ENCODE measurements at places on chromosomes 6 and 20. TPM values are rescaled to one million over a fixed set of nuclear protein-coding genes. Genes with fewer than 3 reads are reported as not detected.

VPS52 gene
- polyA plus RNA-seq = 74.4 TPM

GRCh38 chr6:149834513-149835481 lies 29.4 kb downstream of the LRP11 start:
- no peak for DNase-seq

DNA sequence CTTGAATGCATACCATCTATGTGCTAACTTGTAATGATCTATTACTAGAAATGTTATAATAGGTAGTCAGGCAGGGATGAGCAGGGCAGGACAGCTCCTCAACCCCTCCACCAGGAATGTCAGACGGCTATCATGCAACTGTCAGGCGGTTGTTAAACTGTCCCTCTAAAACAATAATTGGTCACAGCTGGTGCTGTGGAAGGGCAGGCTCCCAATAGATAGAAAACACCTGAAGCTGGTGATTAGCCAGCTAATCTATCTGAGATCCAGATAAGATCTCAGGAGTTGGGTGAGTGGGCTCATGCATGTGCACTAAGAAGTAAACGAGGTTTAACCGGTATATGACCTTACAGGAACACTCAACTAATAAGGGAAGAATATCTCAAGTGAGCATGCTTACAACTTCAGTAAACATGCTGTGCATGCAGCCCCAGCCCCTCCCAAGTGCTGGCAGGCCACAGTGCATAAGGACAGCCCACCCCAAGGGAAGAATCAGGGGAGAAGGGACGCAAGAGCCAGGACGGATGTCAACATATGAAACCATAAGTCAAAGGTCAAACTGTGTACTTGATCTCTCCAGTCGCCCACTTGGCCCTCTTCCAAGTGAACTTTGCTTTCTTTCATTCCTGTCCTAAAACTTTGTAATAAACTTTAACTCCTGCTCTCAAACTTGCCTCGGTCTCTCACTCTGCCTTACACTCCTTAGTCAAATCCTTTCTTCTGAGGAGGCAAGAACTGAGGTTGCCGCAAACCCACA lies 566.2 kb upstream of the NRSN1 start:
- no peak for DNase-seq

CLDN20 gene
- 2.3 TPM for polyA plus RNA-seq

DNA sequence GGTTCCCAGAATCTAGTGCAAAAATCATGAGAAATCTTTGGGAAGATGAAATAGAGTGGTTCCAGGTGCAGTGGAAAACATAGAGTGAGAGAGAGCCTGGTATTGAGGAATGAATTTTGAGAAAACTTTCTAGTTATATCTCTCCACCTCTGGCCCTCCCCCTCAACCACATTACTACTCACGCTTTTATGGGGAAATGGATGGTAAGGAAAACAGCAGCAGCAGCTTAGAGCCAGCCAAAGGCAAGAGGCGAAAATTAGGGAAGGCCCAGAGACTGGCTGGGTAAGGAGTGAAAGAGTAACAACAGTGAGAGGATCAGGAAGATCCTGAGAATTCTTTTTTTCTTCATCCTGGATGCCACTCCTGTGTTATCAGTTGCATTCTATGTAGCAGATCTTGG lies 187.9 kb upstream of the ECI2 start:
- no peak for DNase-seq

GRCh38 chr6:166998256-166999144 lies 697 bp upstream of the CEP43 start:
- DNase-seq = no peak

GRCh38 chr6:54629131-54629530 lies 217.4 kb upstream of the FAM83B start:
- DNase-seq = no peak

- no peak for DNase-seq
Observed at GRCh38 chr6:45791211-45792168, 224.2 kb downstream of the CLIC5 start.

FRMD1 gene
- polyA plus RNA-seq = 5.3 TPM

DNA sequence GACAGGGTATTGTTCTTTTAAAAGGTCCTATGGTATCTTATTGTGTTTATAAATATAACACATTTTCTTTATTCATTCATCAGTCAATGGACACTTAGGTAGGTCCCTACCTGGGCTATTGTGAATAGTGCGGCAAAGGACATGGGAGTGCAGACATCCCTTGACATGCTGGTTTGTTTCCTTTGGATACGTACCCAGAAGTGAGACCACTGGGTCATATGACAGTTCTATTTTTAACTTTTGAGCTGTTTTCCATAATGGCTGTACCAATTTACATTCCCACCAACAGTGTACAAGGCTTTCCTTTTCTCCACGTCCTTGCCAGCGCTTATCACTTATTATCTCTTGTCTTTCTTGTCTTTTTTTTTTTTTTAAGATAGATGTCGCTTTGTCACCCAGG lies 627.5 kb downstream of the PRKN start:
- no peak for DNase-seq

GRCh38 chr20:3798373-3798768 lies 2.3 kb downstream of the CDC25B start:
- DNase-seq = no peak

GRCh38 chr6:93123585-93123984 lies 295.8 kb downstream of the EPHA7 start:
- no peak for DNase-seq

- DNase-seq = no peak
Observed at GRCh38 chr6:6635291-6635690, 46.8 kb downstream of the LY86 start.

ADTRP gene
- 0.93 TPM for polyA plus RNA-seq

FOXS1 gene
- 5.9 TPM for polyA plus RNA-seq

HAO1 gene
- polyA plus RNA-seq = not detected

Measured in right lung (tissue), 10 donors.